Osteocyte (in vitro differentiated cells): ENCODE measurements at places on chromosomes 7 and 10.

DNA sequence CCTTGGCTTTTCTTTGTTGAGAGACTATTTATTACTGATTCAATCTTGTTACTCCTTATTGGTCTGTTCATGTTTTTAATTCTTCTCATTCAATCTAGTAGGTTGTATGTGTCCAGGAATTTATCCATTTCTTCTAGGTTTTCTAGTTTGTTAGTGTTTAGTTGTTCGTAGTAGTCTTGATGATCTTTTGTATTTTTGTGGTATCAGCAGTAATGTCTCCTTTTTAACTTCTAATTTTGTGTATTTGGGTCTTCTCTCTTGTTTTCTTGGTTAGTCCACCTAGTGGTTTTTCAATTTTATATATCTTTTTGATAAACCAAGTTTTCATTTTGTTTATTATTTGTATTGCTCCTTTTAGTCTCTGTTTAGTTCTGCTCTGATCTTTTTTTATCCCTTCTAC lies 546.9 kb upstream of the TPK1 start:
- no peak for DNase-seq

DNA sequence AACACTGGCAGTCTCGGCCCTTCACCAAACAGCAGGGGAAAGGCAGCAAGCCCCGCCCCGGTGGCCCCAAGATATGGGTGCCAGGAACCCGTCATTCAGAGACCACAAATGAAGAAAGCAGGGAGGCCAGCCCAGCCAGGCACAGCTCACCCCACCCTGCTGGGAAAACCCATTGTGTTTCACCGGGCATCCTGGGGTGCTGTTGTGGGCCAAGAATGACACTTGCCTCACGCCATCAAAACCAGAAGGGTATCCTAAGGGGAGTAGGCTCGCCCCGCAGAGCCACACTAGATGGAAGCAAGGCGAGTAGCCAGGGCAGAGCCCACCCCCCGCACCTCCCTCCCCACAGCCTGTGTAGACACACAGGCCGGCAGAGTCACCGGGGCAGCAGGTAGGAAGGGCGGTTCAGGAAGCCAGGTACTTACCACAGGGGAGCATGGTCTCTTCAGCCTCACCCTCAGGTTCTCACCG lies 72.5 kb upstream of the KCNMA1 start:
- DNase-seq: peak; percentile 82

DNA sequence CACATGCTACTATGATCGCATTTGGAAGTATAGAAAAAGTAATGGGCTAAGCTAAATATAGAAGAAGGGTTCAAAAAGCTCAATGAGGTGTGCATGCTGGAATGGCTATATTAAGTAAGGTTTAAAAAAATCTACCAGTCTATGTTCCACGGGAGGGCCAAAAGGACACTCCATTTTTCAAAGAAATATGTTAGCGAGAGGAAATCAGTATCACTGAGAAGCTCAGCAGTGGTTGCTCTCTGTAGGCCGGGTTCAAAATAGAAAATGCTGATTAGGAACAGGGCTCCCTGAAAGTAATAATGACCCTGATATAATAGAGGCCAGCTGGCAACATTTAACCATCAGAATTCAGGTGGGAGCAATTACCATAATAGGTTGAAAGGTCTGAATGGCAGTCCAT lies 224.5 kb upstream of the SEMA3E start:
- DNase-seq: no peak

DNA sequence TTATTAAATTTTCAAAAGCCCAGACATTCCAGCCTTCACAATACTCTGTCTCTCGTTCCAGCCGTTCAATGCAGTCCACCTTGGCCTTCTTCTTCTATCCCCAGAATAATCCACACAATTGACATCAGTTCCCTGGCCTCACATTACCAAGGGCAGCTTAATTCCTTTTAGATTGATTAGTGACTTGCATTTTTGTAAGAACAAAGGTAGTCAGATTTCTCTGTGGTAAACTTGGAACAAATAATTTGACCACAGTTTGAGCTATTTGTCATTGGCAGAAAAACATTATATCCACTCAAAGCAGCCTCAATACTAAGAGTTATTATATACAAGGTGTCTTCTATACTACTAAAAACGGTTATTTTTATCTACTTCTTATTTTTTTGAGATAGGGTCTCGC lies 5.1 kb upstream of the CYTH3 start:
- DNase-seq: no peak

- peak; percentile 84 for DNase-seq
Measured at GRCh38 chr7:117323851-117324711, 1.2 kb upstream of the WNT2 start.

GRCh38 chr7:105269397-105269796 lies 119.3 kb downstream of the SRPK2 start:
- no peak for DNase-seq

DNA sequence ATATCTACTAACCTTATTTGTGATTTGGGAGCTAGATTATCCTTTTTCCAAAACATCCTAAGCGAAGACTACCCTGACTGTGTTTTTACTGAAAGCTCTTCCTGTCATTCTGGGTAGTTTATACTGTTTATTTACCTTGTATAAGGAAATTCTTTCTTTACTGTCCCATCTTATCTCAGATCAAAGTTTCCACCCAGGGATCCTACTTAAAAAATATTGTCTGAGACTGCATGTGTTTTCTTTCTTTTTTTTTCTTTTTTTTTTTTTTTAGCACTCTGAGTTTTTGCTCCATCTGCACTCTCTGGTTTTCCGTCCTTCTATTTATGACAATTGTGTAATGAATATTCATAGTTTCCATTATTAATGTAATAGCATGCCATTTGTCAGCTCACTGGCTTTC lies 26.5 kb downstream of the CDK14 start:
- no peak for DNase-seq

DNA sequence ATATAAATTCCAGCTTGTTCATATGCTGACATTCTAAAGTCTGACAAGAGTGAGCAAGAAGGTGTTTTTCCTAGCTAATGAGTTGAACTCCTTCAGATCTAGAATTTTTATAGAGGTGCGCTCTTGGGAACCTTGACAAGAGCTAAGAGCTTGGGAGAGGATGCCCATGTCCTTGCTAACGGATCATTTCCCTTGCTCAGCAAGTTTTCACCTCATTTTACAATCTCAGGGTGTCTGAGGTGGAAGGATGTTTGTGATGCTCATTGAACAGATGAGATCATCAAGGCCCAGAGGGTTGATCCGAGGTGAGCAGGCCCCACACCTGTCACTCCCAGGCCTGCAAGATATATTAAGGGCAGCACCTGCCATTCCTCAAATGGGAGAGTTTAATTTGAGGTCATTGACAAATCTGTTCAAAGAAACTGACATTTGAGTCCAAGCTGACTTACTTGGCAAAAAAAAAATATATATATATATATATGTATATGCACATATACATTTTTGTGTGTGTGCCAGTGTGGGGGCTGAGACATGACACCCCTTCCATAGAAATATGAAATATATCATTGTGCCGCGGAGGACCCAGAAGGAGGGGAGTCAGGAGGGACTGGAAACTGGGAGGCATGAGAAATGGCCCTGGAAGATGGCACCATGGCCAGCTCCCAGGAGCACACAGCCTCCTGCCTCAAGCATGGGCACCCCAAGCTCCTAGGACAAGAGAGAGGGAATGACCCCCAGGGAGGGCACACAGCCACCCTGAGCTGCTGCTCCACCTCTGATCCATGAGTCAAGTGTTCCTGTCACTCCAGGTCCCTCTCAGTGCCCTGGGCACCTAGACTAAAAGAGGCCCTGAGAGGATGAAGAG lies 17.3 kb upstream of the TMEM72 start:
- no peak for DNase-seq

DNA sequence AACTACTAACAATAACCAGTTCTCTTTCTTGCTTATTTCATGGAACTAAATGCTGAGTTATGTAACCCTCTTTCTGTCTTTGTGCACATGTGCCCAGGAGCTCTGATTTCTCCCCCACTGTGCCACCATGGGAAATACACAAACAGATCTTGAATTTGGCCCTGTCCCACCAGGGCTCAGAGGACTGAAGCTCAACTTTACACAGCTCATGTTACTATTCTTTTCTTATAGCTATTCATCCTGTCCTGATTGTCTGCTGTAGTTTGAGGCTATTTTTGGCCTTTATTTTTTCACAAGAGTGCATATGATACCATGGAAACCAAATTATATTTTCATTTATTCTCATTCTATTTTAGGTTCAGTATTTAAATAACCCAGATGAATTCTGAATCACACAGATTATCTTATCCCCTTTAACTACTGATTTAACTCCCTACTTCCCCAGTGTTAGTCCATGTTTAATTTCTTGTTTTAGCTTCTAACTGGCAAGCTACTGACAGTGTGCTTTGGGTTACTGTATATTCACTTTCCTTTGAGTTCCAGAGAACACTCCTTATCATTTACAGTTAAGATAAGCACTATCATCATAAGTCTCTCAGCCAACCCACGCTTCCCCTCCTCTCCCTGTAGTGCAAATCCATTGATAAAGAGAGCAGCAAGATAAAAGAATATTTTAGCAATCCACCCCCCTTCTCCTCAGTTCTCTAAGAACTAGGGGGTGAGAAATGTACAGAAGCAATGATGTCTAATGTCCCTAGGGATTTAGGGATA lies 71.8 kb upstream of the GSDME start:
- no peak for DNase-seq

DNA sequence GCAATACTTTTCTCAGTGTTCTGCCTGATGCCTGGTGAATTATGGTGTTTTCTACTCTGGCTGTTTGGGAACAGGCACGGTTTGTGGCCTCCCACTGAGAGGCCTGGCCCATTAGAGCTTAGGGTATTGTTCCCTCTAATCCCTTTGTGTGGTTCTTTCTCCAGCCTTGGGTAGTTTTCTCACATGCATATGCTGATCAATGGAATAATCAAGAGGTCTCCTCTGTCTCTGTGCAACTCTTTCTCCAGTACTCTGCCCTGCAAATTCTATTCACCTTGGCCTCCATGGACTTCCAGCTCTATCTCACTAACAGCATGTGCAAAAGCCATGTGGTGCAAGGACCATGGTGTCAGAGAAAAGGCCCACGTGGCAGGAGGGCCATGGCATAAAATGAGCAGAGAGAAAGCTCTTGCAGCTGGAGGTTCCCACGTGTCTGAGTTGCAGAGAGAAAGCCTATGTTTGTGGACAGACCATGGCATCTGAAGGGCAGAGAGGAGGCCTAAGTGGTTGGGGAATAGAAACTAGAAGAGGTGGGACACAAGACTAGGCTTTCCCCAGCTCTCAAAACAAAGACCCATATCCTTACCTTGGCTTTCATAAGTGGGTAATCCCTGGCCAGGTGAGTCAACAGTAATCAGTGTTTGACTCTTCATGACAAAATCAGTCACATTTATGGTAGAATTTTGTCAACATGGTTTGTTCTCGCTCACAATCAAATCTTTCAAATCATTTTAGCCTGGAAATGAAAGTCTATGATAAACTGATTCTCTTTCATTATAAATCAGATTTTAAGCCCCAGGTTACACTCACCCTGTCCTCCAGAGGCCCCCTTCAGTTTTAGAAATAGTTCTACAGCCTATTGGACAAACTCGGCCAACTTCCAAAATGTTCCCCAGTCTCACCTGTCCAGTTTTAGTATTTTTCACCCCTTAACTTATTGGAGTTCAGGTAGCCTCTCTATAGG lies 17.3 kb downstream of the OPALIN start:
- no peak for DNase-seq

GRCh38 chr10:14519785-14520184 lies 189.1 kb upstream of the FRMD4A start:
- DNase-seq: no peak

DNA sequence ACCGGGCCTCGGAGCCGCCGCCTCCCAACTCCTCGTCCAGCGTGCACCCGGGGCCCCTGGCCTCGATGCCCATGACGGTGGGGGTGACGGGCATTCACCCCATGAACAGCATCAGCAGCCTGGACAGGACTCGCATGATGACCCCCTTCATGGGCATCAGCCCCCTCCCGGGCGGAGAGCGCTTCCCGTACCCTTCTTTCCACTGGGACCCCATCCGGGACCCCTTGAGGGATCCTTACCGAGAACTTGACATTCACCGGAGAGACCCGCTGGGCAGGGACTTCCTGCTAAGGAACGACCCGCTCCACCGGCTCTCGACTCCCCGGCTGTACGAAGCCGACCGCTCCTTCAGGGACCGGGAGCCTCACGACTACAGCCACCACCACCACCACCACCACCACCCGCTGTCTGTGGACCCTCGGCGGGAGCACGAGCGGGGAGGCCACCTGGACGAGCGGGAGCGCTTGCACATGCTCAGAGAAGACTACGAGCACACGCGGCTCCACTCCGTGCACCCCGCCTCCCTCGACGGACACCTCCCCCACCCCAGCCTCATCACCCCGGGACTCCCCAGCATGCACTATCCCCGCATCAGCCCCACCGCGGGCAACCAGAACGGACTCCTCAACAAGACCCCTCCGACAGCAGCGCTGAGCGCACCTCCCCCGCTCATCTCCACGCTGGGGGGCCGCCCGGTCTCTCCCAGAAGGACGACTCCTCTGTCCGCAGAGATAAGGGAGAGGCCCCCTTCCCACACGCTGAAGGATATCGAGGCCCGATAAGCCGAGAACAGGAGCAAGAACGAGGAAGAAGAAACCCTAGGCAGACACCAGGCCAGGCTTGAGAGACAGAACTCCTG lies 341.5 kb upstream of the GALNT17 start:
- DNase-seq: peak; percentile 83

DNA sequence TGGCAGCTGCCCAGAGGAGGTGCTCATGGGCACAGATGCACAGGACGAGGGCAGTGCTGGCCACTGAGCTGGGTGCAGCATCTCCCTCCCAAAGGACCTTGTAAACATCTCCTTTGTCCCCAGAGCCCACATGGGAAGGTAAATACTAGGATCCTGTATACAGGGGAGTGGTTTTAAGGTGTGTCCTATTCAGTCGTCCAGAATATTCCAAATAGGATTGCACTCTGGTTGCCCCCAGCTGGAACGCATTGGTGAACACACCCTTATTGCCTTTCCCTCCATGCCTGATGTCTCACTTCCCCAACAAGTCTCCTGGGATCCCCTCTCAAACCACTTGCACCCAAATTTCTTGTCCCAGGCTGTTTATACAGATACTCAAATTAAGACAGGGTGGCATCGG lies 152.0 kb upstream of the PCBD1 start:
- DNase-seq: no peak

DNA sequence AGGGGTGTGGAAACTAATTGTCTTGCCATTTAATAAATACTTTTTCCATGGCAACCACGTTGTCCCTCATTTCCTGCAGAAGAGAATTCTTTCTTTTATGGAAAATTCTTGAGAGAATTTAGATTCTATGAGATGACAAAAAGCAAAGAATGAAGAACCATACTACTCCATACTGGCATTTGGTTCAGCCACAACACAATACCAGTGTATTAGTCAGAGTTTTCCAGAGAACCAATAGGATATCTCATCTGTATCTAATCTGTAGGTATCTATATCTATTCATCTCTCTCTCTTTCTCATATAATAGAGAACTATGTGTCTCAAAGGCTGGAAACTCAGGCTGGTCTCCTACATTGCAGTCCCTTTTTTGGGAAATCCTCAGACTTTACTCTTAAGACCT lies 44.6 kb upstream of the NAMPT start:
- DNase-seq: no peak

DNA sequence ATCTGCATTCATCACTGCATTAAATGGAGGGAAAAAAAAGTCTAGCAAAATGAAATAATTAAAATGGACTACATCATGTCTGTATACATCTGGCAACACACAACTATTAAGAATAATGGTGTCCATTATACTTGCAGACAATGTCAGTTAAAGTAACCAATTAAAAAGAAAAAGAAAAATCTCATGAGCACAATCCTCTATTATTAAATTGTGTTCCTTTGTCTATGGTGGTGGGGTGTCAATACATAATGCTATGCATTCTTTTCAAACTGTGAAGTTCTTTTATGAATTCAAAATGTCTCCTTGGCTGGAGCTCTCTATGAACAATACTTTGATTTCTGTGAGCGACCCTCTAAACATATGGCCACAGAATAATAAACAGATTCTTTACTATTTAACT lies 63.5 kb downstream of the NRP1 start:
- DNase-seq: no peak

- DNase-seq: no peak
Measured at GRCh38 chr7:142855114-142855743, 353 bp downstream of the EPHB6 start.
